ENCODE measurements at places on chromosomes 7 and 10.

- no peak for DNase-seq
Measured at GRCh38 chr7:70344726-70345125, 746.5 kb downstream of the AUTS2 start.

GRCh38 chr7:66099551-66100407, 14.9 kb upstream of the CRCP start:
- no peak for DNase-seq

DNA sequence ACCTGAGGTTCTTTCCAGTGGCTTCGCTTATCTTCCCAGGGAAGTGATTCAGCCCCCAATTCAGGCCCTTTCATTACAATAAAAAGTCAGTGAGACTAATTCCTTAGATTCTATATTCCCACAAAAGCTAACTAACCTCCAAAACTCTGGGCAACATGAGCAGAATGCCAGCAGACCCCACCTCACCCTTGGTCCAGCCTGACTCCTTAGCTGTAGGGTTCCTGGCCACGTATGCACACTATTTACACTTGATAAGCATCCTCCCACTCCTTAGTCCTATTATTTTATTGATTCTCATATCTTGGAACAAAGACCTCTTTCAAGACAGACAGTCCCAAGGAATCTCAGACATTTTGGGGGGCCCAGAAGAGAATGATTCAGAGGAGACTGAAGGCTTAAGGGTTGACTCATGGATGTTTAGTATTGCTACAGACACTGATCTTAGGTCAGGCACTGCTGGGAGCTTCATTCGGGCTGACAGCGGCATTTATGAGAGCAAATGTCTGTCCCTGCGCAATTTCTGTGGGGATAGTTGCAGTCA, 162.6 kb upstream of the GDF10 start:
- DNase-seq: no peak

GRCh38 chr7:123485187-123485586, 49.2 kb downstream of the IQUB start:
- DNase-seq: no peak

All from stimulated activated CD8-positive, alpha-beta memory T cell treated with anti-CD3 and anti-CD28 coated beads, Interleukin-7, amount 100 ng/mL, for 24 hours (primary cell).